ENCODE measurements at places on chromosomes 13 and 19.

DNA sequence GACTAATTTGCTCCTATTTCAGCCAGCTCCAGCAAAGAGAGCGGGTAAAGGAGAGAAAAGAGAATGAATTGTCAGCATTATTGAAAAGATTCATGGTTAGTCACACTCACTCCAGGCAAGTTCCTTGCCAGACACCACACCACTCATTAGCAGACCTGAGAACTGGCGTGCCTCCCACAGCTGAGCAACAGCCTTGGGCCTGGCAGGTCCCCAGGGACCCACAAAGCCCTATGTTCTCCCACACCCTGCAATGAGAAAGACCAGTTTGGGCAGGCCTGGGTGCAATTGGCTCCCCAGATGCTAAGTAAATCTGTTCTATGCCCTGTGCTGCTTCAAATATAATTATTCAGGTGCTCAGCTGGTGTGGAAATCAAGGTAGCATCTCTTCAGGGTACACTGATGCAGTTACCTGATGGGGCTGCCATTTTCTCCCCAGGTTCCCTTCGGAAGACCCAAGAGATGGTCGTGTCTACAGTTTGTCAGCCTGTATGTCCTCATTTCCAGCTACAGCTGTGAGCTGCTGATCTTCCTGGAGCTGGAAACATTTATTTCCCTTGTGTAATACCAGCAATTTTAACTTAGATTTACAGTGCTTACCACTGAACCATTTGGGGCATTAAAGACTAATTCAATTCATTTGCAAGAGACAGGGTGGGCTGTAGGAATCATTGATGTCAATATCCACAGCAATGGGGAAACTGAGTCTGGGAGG, 405.0 kb downstream of the COG6 start:
- DNase-seq: peak; percentile 79

DNA sequence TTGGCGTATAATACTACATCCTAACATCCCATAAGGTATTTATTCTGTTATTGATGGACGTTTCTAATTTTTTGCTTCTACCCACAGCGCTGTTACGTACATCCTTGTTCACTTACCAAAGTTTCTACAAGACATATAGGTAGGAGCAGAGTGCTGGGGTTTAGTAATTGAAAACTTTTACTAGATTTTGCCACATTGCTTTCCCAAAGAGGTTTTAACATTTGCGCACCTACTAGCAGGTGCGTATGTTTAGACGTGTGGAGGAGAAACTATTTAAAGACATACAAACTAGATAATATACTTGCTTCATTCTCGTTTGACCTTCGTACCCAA, 559 bp upstream of the RPL21 start:
- no peak for DNase-seq

DNA sequence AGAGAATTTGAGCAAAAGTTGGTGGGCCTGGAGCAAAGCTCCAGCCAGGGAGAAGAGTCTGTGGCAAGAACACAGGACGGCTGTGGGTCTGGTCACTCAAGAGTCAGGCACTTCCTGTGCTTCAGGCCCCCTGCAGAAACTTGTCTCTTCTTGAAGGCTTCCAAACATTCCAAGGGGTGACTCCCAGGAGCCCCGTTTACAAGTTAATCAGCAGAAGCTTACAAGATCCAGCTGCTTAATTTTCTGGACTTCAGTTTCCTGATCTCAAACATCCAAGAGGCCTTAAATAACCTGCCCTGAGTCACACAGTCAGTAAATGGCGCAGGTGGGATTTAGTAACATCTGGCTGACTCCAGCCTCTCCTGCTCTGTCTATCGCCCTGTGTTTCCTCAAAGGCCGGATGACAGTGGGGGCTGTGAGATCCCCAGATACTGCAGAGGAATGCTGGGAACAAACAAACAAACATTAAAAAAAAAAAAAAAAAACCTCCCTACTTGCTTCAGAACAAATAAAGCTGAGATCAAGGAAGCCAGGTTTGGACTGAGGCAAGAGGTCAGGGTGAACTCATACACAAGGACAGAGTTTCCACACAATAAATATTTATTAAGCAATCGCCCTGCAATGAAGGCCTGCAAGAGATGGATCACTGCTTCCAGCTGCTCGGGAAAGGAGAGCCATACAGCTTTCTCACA, 175.4 kb upstream of the RFC3 start:
- DNase-seq: peak; percentile 15

- no peak for DNase-seq
Measured at GRCh38 chr13:27961227-27962085, 7.7 kb downstream of the CDX2 start.

DNA sequence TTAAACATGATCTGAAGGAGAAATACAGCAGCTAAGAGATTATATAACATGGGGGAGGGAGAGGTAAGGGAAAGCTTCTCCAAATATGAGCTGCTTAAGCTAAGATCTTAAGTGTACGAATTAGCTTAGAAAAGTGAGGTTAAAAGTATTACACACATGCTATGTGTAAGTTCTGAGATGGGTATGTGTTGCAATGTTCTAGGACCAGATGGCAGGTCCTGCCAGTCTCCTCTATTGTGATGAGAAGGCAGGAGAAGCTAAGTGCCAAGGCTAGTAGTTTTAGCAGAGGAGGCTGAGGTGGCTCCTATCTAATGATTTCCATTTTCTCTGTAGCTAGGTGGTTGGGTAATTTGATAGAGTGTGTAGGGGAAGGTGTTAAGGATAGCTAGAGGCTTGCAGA, 57.6 kb downstream of the MICU2 start:
- no peak for DNase-seq

- peak; percentile 95 for DNase-seq
Measured at GRCh38 chr19:18428787-18429674, 8.9 kb downstream of the ISYNA1 start.
